HuH-7.5 (cell line): ENCODE measurements at places on chromosomes 13 and 19.

GRCh38 chr19:49502866-49503581 lies 6.8 kb downstream of the RPS11 start:
- DNase-seq: peak; percentile 63

DNA sequence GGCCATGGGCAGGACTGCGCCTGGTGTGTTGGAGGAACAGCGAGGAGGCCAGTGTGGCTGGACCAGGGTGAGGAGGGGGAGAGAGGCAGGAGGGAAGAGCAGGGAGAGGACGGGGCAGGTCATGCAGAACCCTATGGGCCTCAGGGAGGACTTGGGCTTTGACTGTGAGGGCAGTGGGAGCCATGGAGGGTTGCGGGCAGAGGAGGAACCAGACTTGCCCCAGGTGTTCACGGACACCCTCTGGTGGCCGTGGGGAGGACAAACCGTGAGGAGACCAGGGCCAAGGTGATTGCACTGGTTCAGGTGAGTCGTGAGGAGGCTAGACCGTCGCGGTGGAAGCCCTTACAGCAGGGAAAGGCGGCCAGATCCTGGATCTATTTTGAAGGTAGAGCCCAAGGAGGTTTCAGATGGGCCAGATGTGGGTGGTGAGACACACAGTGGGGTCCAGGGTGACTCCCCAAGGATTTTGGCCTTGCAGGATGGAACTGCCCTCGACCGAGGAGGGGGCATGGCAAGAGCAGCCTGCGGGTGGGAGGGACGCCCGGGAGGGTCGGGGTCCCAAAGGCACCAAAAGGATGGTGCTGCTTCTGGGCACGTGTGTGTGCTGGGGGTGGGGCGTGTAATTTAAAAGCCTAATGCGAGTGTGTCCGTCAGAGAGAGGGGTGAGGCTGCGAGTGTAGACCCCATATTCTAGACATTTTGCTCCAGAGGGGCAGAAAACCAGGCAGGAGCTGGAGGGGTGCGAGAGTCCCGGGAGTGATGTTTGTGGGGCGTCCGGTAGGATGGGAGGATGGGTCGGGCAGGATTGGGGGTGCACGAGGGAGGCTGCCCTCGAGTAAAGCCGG lies 2.7 kb upstream of the REXO1 start:
- DNase-seq: peak; percentile 62

DNA sequence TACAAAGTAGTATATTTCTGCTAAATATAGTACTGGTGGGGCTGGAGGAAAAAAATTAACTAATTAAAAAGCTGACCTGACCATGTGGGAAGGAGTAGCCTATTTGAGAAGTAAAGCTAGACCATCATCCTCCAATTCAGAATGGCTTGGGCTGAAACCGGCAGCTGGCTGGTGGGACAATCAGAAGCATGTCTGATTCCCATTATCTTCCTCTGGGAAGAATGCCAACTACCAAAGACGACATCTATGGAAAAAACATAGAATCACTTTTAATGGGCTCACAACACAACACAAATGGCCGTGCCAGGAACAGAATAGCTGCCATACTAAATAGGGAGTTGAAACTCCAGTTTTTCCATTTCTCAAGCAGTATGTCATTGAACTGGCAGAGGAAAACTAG lies 120.4 kb upstream of the FREM2 start:
- no peak for DNase-seq

- DNase-seq: no peak
Observed at GRCh38 chr13:32840989-32841713, 175.1 kb upstream of the KL start.

GRCh38 chr13:76663592-76664335 lies 222.4 kb downstream of the KCTD12 start:
- no peak for DNase-seq

DNA sequence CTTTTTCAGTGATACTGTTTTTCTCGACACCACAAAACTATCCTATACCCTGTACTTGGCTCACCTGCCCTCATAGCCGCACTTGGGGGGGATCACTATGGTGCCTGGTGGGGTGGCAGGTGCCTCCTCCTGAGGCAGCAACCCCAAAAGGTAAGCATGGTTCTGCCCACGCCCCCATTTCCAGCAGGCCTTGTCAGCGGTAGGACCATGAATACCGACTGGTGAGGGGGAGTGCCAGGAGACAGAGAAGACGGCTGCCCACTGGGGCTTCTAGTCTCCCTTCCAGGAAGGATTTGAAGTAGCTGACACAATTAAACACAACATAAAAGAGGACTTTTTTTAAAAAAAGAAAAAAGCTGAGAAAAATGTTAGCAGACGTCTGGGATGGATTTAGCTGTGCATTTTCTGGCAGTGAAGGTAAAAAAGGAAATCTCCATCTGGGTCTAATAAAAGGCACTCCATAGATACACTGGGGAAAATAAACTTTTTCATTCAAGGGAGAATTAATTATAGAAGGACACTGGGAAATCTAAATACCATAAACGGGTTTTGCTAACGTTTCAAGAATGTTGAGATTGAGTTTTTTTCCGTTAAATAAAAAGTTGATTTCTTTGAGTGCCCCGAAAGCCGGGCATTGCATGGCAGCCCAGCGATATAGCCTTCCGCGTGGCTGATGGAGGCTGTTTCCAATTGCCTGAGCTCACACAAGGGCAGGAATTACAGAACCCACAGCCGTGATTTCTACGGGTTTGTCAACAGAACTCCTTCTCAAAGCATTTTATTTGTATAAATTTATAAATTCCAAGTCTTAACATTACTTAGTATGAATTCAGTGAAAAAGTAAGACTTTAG lies 45.1 kb downstream of the ATP11A start:
- DNase-seq: no peak

DNA sequence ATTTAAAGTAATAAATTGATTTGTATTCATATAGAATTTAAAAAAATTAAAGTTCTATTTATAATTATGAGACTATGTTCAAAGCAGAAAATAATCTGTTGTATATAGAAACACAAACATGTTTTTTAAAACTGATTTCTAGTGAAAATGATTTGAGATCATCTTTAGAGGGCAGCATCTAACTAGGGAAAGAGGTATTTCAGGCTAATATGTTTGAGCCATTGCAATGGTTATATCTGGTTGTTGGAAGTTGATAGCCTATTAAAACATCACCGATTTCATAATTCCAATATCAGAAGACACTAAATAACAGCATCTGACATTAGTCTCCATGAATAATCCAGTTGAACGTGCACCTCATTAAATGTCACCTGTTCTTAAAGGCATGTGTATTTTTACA lies 79.8 kb upstream of the SLITRK6 start:
- DNase-seq: no peak

GRCh38 chr19:1243768-1244692 lies 2.5 kb downstream of the ATP5F1D start:
- DNase-seq: peak; percentile 99

DNA sequence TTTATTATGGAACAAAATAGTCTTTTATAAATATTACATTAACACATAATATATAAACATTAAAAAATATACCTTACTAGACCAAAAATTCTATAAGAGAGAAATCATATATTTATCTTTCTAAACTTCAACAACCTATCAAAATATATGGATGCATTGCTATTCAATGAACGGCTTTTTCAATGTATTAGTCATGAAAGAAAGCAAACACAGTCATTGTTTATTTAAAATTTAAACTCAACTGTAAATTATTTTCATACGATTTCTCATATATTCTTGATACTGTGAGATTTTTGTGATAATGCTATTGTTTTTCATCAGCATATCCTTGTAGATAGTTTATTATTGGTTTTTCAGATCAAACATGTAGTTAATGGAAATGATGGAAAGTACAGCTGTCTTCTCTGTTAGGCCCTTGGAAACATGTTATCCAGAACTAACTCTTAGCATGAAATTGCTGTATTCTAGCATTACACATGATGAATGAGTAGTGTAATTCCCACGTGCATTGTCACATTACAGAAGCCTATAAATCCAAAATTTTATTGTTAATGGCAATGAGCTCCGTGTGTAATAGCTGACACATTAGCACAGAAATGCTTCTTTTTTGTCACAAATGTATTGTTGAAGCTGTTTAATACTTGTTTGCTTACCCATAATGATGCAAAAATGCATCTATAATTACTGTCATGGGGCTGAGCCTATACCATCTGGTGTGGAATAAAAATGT lies 1639.9 kb downstream of the SLITRK5 start:
- DNase-seq: no peak
